ENCODE measurements at places on chromosomes 7 and 10.

- no peak for DNase-seq
Measured at GRCh38 chr10:132648851-132649528, 111.4 kb downstream of the INPP5A start.

DNA sequence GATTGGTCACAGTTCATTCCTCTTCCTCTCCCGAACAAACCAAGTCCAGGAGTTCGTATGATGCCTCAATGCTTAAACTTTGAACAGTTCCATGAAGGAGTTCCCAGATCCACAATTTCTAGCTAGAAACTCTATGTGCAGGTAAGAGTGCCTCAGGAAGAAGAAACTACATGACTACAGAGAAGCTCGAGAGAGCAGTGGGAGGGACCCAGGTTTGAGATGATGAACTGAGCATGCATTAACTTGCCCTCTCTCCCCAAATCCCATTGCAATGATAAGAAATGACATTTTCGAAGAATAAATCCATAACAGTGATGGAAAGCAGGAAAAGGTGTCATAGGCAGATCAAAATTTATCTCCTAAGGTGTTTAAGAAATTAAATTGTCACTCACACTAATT, 140.6 kb upstream of the JCAD start:
- DNase-seq, result no peak

GRCh38 chr7:155484483-155485399, 26.8 kb downstream of the EN2 start:
- DNase-seq, result no peak

DNA sequence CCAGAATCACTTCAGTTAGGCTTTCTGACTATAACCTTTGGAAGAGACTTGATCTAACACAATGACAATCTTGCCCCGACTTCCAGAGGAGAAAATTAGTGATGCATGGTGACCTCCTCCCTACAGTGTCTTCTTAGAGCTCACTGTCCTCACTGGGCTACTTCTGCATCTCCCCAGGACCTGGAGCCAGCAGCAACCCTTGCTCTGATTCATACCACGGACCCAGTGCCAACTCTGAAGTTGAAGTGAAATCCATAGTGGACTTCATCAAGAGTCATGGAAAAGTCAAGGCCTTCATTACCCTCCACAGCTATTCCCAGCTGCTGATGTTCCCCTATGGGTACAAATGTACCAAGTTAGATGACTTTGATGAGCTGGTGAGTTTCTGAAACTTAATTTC, 12.6 kb downstream of the CPA2 start:
- DNase-seq, result no peak

- no peak for DNase-seq
Measured at GRCh38 chr10:32163071-32163761, 107.0 kb upstream of the KIF5B start.

DNA sequence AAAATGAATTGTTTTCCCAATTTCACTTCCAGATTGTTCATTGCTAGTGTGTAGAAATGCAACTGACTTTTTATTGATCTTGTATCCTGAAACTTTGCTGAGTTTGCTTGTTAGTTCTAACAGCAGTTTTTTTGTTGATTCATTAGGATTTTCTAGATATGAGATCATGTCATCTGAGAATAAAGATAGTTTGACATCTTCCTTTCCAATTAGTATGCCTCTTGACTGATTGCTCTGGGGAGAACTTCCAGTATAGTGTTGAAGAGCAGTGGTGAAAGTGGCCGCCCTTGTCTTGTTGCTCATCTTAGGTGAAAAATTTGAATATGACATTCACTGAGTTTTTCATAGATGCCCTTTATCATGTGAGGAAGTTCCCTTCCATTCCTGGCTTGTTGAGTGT, 11.9 kb upstream of the SUN1 start:
- DNase-seq, result no peak

- no peak for DNase-seq
Measured at GRCh38 chr7:139294951-139295575, 46.1 kb upstream of the FMC1 start.

GRCh38 chr10:29608062-29608461, 26.7 kb downstream of the SVIL start:
- DNase-seq, result peak; percentile 84

All from left ventricle myocardium superior (tissue), 1 donor.